ENCODE measurements at places on chromosomes 12 and 14.

DNA sequence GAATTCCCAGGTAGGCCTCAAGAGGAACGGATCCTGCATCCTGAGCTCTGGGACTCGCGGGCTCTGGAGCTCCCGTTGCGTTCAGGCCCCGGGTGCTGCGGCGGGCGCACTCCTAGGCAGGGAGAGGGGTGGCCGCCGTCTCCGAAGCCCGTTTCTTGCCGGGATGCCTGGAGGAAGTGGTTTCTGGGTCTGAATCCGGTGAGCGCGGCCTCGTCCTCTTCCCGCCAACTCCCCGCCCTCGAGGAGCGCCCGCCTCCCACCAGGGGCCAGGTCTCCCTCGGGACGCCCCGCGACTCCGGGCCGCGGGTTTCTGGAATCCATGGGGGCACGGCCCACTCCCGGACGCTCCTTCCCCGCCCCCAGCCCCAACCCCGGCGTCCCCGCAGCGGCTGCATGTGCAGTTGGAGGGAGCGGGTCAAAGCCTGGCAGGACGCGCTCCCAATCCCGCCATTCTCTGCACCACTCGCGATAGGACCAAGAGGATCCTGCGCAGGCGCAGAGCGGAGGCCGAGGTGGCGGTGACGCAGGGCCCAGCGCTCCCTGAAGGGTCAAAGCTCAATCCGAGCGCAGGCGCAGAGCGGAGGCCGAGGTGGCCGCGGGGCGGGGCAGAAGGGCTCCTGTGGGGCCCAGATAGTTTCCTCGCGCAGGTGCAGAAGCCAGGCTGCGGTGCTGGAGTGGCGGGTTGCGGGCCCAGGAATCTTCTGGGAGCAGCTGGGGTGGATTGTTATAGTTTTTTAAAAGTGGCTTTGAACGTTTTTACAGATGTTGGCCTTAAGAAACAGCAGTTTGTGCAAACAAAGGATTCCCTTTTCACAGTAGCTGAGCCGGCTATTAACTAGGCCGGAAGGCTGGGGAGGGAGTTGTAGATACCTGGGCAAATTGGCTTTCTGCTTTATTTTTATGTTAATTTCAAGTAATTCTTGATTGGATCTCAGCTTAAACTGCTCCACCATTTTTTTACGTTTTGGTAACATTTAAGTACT is 796.4 kb downstream of the AACS start:
- no peak for DNase-seq

- no peak for DNase-seq
These were observed 500.4 kb downstream of the SLC6A15 start for GRCh38 chr12:84412226-84412625.

DNA sequence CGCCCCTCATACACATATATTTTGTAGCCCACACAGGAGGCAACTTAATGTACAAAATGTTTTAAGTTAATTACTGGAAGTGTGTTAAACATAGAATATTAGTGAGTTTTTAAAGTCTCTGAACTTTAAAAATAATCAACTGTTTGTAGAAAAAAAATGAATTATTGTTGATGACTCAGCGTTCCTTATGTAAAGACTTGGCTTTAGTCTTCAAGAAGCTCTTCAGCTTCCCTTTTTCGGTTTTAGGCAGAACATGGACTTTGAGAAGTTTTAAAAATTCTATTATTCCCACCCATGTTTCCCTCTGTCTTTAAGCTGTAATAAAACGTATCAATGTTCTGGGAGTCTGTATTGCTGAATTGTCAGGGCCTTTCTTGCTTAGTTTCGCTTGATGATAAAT is 269.5 kb downstream of the FBXL14 start:
- DNase-seq, result no peak

- no peak for DNase-seq
These were observed 97.9 kb upstream of the RESF1 start for GRCh38 chr12:31861360-31861759.

DNA sequence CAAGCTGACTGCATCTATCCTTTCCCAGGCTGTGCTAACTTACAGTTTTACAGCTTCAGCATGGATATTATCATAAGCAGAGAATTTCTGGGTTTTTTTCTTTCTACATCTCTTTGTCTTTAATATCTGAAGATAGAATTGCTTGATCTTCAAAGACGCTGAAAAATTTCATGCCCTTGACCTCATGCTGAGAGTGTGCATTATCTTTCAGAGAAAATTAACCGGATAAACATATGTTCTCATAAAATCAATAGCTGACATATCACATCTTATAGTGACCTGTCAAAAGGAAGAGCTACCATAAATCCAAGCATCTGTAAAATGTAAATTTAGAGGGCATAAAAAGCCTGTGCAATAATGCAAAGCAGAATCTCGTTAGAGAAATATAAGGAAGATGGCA is 1704.1 kb upstream of the FLRT2 start:
- no peak for DNase-seq

- no peak for DNase-seq
These were observed 147.2 kb downstream of the KSR2 start for GRCh38 chr12:117821480-117822175.

- DNase-seq, result no peak
These were observed 116.2 kb upstream of the ARID2 start for GRCh38 chr12:45613296-45613695.

DNA sequence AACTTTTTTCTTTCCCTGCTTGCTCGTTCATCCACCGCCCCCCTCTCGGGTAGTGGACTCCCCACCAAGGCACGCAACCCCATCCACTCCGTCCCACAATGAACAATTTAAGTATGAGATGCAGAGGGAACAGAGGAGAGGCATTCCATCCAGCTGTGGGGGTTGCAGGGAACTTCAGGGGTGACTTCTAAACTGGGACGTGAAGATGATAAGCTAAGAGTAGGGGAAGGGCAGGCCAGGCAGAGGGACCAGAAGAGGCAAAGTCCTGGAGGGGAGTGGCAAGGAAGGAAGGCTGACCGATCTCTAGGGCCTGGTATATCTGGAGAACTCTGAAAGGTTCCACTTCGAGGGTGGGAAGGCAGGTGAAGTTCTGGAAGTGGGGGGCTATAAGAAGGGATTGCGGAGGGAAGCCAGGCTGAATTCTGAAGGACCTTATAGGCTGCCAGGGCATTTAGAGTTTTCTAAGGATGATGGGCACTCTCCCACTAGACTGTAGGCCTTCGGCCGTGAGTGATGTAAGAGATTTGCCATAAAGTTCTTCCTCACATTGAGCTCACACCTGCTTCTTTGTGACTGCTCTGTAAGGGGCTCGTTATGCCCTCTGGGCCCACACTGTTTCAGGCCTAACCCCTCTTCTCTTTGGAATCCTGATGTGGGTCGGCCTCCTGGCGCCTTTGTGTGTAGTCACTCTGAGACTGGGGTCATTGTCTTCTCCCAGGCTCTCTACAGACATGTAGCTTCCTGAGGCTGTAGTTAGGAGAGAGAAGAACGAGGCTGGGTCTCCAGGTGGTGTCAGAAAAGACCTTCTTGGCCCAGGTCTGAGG is 12.1 kb downstream of the NFATC4 start:
- DNase-seq, result no peak

GRCh38 chr12:31471823-31472222 is 119.1 kb downstream of the DENND5B start:
- DNase-seq, result no peak

GRCh38 chr12:44224399-44225148 is 388.7 kb downstream of the TMEM117 start:
- DNase-seq, result no peak

- DNase-seq, result no peak
These were observed 78.3 kb upstream of the BDKRB2 start for GRCh38 chr14:96126339-96126782.

DNA sequence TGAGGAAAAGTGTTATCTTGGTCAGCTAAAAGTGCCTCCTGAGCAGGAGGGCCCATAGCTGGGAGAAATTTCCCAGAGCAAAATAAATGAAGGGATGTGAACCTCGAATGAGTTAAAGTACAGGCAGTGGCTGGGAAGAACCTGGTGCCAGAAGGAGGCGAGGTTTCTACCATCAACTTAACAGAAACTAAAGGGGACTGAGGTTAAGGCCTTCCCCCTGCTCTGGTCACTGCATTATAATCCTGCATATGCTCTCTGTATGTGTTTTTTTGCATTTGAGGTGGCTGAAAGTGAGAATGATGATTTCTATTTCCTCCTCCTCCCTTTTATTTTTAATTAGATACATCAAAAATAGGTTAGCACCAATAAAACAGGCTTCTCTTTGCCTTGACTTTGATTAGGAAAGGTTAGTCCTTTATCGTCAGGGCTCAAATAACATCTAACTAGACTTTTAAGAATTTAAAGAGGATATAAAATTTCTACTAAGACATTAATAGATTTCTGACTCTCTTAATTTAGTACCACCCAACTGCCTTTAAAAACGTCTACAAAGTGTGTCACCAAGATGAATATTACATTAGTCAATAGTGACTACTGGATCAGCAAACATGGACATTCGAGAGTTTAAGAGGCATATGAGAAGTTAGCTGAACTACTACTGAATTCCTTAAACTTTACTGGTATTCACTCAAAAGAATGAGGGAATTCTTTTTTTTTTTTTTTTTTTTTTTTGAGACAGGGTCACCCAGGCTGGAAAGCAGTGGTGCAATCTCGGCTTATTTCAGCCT is 49.2 kb downstream of the GALNT4 start:
- no peak for DNase-seq

DNA sequence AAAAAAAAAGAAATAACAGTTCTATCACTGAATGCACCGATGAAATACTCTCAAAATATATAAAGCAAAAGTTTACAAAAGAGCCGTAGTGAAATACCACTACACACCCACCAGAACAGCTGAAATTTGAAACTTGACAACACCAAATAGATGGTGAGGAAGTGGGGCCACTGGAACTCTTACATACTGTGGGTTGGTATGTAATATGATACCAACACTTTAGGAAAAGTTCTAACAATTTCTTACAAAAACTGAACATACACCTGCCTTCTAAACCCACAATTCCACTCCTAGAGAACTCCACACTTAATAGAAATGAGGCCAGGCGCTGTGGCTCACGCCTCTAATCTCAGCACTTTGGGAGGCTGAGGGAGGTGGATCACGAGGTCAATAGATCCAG is 14.1 kb downstream of the EIF5 start:
- DNase-seq, result no peak

- no peak for DNase-seq
These were observed 5.2 kb upstream of the RNASE6 start for GRCh38 chr14:20775901-20776300.

DNA sequence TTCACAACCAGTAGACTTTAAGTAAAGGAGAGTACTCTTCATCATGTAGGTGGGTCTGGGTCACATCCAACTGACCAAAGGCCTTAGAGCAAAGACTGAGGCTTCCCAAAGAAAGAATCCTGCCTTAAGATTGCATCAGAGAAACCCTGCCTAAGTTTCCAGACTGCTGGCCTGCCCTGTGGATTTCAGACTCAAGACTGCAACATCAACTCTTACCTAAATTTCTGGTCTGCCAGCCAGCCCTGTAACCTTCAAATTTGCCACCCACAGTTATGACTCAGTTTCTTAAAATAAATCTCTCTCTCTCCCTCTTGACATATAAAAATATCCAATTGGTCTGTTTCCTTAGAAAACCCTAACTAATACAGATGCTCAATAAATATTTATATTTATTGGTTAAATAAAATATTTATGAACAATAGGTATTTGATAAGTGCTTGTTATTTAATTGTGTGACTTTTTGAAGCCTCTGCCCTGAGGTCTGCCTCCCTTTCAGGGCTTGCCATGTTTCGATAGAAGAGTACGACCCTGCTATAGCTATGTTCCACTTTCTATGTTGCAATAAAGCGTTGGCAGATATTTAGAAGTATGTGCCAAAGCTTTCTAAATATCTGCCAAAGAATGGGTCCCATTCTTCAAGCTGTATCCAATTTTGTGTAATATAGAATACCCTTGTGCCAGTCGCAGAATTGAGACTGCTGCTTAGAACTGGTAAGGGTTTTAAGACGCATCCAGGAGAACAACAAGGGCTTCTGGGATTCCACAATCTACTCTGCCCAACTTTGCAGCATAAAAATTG is 65.7 kb downstream of the TMEM30B start:
- DNase-seq, result no peak

DNA sequence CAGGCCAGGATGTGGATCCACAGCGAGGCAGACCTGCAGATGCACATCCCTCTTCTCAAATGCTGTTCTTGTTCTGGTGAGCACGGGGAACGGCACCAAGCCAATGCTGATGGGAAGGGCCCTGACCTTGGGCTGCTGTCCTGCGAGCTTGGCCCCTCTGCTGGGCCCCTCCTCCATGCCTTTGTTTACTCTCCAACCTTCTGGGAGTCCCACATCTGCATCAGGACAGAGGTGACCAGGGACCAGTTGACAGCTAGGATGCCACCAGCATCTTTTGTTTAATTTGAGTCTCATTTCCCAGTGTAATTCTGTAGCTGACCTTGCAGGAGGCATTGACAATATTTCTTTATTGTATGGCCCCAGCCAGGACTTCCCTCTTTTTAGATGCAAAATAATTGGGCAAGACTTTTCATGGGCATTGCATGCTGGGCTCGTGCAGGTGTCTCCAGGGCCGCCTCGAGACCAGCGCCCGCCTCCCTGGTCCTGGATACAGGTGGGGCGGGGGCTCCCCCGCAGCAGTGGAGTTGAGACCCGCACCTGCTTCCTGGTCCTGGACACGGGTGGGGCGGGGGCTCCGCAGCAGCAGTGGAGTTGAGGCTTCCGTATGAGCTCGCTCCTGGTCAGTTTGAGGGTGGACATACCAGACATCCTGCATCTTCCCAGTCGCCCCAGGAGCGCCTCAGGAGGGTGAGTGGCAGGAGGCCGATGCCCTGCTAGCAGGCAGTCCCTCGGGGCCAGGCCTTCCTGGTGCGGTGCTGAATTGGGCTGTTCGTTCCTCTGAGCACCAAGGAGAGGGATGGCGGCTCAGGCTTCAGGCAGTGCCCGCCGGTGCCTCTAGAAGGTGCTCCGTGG is 11.4 kb downstream of the PACS2 start:
- DNase-seq, result no peak

- no peak for DNase-seq
These were observed 618 bp upstream of the ANKRD52 start for GRCh38 chr12:56258820-56259183.

GRCh38 chr14:79911744-79912143 is 299.6 kb downstream of the DIO2 start:
- no peak for DNase-seq

- no peak for DNase-seq
These were observed 262.0 kb downstream of the MED13L start for GRCh38 chr12:116015525-116015924.

DNA sequence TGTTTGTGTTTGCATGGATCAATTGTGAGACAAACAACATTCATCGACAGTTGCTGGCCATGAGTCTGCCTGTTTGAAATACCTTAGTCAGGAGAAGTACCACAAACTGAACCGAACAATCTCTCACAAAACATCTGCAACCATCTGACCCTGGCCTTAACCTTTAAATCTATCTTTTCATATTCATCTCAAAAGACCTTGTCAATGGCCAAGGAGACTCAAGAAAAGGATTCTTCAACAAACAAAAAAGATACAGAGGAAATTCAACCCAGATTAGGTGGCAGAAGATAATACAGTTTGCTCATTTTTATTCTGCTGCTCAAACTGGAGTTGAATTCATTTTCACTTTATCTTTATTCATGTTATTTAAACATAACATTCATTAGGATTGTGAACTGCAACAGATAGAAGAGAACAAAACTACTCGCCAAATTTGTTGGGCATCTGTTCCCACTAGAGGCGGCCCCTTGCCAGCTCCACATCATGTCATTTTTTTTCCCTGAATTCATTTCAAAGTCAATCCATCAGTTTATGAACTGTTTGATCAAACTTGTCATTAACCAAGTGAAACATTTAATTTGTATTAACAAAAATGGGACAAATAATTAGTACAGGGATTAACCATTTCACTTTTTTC is 152.3 kb upstream of the OTX2 start:
- DNase-seq, result no peak

- peak; percentile 16 for DNase-seq
These were observed 27.1 kb downstream of the KRT18 start for GRCh38 chr12:52975820-52976573.
